ENCODE measurements at places on chromosomes 6 and 20.

- no peak for DNase-seq
These were observed 301.1 kb downstream of the TAF4 start for GRCh38 chr20:61764471-61765025.

GRCh38 chr6:106997392-106998158 is 23.0 kb upstream of the CD24 start:
- peak; percentile 67 for DNase-seq

DNA sequence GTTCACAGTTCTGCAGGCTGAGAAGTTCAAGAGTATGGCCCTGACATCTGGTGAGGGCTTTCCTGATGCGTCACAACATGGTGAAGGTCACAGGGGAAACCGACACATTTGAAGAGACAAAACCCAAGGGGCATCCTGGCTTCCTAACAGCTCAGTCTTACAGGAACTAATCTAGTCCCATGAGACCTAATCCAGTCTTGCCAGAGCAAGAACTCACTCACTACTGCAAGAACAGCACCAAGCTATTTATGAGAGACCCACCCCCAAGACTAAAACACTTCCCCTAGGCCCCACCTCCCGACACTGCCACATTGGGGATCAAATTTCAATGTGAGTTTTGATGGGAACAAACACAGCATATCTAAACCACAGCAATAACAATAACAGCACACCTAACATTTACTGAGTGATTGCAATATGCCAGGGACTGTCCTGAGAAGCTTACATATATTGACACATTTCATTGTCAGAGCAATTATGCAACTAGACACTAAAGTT is 46.6 kb downstream of the TPBG start:
- DNase-seq: peak; percentile 90

DNA sequence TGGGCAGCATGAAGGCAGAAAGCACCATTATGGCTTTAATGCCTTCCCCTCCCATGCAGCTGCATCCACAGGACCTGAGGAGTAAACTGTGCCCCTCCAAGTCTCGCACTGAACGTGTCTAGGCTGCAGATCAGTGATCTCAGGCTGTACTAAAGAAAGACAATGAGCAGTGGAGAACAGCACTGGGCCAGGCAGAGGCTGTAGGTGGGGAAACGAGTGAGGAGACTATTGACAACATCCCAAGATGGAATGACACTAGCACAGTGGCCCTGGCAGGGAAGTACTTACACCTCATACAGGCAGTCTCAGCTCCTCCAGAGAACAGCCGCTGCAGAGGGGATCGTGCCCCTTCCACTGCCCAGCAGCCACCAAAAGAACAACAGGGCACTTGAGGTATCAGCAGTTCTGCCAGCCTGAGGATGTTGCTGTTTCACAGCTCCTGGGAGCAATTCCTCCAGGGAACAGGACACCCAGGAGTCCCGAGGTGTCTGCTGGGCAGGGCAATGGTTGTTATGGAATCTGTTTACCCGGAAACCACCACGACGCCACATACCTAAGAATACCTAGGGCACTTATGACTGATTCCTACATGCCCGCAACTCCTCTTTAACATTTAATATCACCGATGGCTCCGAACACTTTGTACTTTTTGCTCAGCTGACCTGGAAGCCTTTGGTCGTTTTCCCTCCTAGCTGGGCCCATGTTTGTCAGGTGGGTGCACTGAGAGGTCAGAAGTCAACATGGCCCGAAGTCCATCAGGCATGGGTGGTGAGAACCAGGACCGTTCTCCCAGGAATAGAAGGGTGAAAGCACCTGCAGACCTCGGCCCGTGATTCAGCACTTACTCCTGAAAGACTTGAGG is 79.1 kb downstream of the SLC22A23 start:
- no peak for DNase-seq

- DNase-seq: no peak
These were observed 329.0 kb downstream of the GJA1 start for GRCh38 chr6:121764493-121764892.

DNA sequence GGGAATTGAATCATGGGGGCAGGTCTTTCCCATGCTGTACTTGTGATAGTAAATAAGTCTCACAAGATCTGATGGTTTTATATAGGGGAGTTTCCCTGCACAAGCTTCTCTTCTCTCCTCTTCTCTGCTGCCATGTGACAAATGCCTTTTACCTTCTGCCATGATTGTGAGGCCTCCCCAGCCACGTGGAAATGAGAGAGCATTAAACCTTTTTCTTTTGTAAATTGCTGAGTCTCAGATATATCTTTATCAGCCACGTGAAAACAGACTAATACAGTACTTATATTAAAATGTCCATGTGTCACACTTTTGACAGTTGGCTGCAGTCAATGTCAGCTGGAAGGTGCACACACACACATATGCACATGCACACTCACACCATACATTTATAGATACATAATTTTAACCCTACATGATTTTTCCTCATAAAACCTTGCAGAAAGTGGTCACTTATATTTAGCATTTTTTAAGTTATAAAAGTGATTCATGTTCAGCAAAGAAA is 128.9 kb downstream of the OTOR start:
- DNase-seq: no peak

All from MCF 10A (cell line).